ENCODE measurements at places on chromosomes 4 and X.

DNA sequence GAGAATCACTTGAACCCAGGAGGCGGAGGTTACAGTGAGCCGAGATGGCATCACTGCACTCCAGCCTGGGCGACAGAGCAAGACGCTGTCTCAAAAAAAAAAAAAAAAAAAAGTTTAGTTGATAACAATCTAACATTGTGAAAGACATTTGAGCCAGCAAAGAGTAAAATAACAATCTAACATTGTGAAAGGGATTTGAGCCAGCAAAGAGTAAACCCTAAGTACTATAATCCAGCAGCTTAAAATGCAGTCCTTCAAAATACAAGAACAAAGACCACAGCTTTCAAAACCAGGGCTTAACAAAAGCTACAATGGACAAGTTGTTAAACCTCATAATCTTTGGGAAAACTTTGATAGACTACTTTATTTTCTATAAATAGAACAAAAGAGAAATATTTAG lies 16.9 kb downstream of the MFAP3L start:
- DNase-seq, result no peak

GRCh38 chrX:42955349-42955748 lies 177.4 kb upstream of the PPP1R2C start:
- no peak for DNase-seq

- peak; percentile 88 for DNase-seq
These were observed at the start of gene WWC2 for GRCh38 chr4:183098723-183099536. Gene WWC2 (plus strand): TSS chr4:183099257. CDS start chr4:183099492, 235 bp downstream.

- DNase-seq, result peak; percentile 81
These were observed 32.7 kb downstream of the DHX15 start for GRCh38 chr4:24551492-24552289.

GRCh38 chr4:184174571-184175488 lies 42.8 kb downstream of the ENPP6 start:
- no peak for DNase-seq

GRCh38 chr4:157882901-157883300 lies 289.9 kb downstream of the GASK1B start:
- no peak for DNase-seq

DNA sequence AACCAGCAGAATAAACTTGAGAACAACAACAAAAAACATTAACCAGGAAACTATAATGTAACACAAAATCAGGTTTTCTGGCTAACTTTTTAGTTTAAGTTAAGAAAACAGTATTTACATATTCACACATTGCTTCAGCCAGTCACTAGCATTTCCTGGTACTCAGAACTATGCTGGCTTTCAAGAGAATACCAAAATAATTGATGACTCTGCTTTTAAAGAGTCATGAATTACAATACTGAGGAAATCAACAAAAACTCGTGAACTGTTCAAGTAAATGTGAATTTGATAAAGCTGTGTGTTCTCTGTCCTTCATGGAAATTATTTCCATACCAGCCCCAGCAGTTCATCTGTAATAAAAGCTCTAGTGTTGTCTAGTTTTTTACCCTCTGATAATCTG lies 27.4 kb downstream of the PRSS12 start:
- DNase-seq, result peak; percentile 30

DNA sequence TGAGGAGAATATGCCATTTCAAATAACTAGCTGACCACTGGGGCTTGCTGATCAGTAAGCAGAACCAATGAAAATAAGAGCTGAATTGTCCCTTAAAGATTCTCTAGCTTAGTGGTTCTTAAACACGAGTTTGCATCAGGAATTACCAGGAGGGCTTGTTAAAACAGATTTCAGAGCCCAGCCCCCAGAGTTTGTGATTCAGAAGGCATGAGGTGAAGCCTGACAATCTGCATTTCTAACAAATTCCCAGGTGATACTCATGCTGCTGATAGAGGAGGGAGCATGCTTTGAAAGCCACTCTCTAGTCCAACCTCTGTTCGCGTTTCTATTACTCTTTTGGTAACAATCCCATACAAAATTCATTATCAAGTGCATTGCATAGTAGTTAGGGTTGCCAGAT lies 35.5 kb downstream of the DCX start:
- DNase-seq, result no peak
